ENCODE measurements at places on chromosomes 3 and 15. TPM values are rescaled to one million over a fixed set of nuclear protein-coding genes. Genes with fewer than 3 reads are reported as not detected.
A peak's percentile ranks its signal among the peaks of the same experiment; 100 is the strongest.

C2CD4A gene
- total RNA-seq, result not detected

- peak overlapping the region; percentile 39 for H3K27ac ChIP-seq
- H3K36me3 ChIP-seq, result no peaks in the 10 kb centered on the region
- no peak overlapping the region for H3K4me3 ChIP-seq
- H3K27me3 ChIP-seq, result no peaks in the 10 kb centered on the region
- peaks cover 40% of the 10 kb centered on the region for H3K4me1 ChIP-seq
Observed at GRCh38 chr3:147654827-147655226, 245.7 kb downstream of the ZIC1 start.

DNA sequence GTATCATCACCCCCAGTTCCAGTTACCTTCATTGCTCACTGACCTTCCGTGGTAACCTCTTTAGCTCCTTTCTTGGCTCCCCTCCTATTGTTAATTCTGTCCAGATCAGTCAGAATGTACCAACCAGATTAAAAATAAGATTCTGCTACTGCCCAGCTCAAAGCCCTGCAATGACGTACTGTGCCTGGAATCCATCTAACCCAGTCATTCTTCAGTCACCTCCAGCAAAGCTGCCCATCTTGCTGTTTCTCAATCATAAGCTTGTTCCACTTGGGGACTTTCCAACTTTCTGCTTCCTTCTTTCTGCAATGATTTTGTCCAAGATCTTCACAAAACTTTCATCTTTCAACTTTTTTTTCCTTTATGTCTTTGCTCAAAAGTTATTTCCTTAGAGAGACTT, 512.0 kb upstream of the ZNF385D start:
- H3K27ac ChIP-seq, result no peak overlapping the region
- no peak overlapping the region for H3K4me3 ChIP-seq
- DNase-seq, result no peak
- no peaks in the 10 kb centered on the region for H3K27me3 ChIP-seq

DNA sequence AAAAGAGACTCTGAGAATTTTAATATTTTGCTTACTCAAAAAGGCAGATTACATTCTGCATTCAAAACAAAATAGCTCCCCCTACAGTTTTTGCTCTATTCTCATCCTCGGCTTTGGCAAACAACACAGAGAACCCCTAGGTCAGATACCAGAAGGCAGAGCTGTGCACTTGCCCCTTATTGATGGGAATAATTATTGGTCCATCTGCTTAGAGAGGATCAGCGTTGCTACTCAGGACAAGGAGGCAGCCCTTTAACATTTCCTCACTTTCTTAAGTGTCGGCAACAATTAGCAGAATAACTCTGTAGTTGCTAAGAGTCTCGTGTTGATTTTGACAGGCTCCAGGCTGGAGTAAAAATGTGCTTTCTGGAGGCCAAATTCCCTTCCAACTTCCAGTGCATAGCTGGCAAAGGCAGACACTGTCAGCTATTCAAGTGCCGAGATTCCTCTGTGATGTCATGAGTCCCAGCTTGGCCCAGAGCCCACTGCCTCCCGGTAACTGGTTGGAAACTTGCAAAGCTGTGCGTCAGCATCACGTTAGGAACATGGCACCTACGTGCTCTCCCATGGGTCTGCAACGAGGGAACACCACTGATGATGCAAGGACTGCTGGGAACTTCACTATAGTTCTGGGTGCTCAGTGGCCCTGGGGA, 482.7 kb upstream of the ADAMTS9 start:
- H3K4me3 ChIP-seq, result peak overlapping the region; percentile 13
- peak overlapping the region; percentile 77 for H3K27ac ChIP-seq
- no peaks in the 10 kb centered on the region for H3K27me3 ChIP-seq
- no peaks in the 10 kb centered on the region for H3K36me3 ChIP-seq
- H3K4me1 ChIP-seq, result peaks cover 30% of the 10 kb centered on the region
